ENCODE measurements at places on chromosomes 6 and 20. TPM values are rescaled to one million over a fixed set of nuclear protein-coding genes. Genes with fewer than 3 reads are reported as not detected.

The BLTP3A gene
- 2.2 TPM for total RNA-seq

The MTHFD1L gene
- 19.3 TPM for total RNA-seq

The RIPOR3 gene
- 13.7 TPM for total RNA-seq

The SLC52A3 gene
- not detected for total RNA-seq

The MLIP gene
- total RNA-seq: not detected

The BHLHE23 gene
- total RNA-seq: not detected

The ADTRP gene
- total RNA-seq: 0.26 TPM

Data from epithelial cell of alveolus of lung (primary cell).